ENCODE measurements at places on chromosomes 3 and 15.

GRCh38 chr15:92665100-92665555 lies 9.6 kb upstream of the FAM174B start:
- no peak for DNase-seq

GRCh38 chr15:38438031-38438986 lies 15.6 kb upstream of the FAM98B start:
- no peak for DNase-seq

- no peak for DNase-seq
Measured at GRCh38 chr3:8988791-8989558, 25.7 kb upstream of the RAD18 start.

- no peak for DNase-seq
Measured at GRCh38 chr3:150605998-150606641, 3.0 kb downstream of the SELENOT start.

GRCh38 chr3:184907681-184908649 lies 96.0 kb downstream of the VPS8 start:
- DNase-seq: no peak

GRCh38 chr3:170471149-170471548 lies 52.5 kb downstream of the CLDN11 start:
- no peak for DNase-seq

DNA sequence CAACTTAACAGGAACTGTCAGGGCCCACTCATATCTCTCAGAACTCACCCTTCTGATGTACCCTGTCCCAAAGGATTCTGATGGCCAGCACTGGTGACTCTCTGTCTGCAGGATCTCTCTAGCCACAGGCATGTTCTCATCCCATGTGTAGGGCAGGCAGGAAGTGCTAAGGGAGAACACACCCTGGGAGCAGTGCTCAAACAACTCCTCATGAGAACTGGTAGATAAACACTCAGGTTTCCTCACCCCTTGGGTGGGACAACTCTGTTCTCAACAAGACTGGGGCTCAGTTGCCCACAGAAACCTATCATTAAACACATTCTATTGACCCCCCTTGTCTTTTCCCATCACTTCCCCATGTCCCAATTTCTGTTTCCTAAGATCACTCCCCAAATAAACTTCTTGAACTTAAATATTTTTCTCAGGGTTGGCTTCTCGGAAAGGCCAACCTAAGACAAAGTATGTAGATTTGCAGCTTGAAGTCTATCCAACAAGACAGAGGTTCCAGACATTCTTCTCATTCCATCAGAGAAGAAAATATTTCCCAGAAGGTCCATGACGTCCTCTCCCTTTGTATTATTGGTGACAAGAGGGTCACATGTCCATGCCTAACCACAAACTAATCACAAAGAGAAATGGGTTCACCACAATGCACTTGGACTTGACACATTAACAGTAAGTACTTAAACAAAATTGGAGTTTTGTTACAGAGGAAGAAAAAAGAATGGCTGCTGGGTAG lies 276.6 kb upstream of the GADL1 start:
- DNase-seq: no peak

DNA sequence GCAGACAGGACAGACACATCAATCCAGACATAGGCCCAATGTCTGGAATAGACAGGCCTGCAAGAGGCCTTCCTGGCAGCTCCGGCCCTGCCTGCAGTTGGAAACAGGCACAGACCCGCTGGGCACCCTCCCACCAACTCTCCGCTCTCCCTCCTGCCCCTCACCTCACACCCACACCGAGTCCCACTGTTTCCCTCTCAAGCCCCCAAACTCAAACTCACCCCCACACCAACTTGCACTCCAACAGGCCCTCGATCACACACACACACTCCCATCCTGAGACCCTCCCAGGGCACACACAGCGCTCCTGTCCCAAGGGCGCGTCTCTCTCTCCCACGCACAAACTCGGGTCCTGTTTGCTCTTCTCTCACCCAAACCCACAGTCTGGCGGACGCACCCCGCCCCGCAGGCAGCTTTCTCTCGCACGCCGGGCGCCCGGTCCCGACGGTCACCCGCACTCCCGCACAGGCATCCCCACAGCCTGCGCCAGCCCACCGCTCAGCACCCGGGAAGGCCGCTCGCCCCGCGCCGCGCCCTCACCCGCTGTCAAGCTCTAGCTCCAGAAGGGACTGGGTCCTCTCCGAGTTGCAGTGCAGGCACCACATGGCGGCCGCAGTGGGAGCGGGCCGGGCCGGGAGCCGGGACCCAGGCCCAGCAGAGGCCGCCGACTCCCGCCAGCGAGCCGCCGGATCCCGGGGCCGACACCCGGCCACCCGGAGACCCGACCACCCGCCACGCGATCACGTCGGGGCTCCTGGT lies 106.2 kb downstream of the IQSEC1 start:
- DNase-seq: no peak

DNA sequence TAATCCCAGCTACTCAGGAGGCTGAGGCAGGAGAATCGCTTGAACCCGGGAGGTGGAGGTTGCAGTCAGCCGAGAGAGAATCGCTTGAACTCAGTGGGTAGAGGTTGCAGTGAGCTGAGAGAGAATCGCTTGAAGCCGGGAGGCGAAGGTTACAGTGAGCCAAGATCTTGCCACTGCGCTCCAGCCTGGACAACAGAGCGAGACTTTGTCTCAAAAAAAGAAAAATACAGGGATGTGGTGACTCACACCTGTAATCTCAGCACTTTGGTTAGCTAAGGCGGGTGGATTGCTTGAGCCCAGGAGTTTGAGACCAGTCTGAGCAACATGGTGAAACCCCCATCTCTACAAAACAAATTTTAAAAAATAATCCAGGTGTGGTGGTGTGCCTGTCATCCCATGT lies 26.8 kb downstream of the UBE2E1 start:
- DNase-seq: no peak

DNA sequence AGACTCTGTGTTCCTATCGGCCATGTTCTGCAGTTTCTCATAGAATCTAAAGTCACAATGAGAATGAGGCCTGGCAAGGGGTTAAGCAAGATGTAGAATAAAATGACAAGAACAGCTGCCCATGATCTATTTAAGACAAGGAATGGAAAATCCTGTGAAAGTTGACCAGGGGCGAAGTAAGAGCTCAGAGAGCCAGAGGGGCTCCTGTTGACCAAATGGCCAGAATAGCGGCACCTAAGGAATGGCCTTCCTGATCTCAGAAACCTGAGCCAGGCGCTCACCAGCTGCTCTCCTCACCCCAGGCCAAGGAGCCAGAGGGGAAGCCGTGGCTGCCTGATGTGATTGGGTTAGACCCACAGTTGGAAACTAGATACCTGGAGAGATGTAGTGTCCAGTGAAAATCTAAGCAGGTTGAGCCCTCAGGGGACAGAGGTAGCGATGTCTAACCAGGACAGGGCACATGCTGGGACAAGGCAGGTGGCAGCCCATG lies 106.1 kb upstream of the NDN start:
- no peak for DNase-seq

DNA sequence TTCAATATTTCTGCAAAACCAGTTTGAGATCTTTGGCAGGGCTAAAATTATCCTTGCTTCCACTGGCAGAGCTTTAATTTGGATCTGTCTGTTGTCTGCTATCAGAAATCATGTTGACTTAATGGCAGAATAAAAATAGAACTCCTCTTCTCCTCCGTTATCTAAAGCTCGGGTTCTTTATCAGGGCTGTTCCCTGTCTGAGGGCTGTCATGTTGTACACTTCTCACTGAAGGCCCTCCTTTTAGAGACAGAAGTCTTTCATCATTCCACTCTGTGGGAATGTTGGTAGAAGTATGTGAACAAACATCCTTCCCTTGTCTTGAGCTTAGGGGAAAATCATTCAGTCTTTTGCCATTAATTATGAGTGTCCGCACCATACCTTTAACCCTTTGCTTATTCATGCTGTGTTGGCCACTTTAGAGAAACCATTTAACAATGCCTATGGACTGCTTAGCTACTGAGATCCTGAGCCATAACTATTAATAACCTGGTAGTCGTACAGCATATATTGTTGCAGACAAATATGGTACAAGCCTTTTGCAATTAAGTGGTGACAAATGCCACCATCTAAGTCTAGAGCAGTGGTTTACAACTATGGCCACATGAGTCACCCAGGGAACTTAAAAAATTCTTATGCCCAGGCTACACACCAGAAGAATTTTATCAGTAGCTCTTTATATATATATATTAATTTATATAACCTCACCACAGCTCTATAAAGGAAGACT lies 226.0 kb upstream of the TPM1 start:
- DNase-seq: no peak

- DNase-seq: no peak
Measured at GRCh38 chr3:194572143-194572789, 61.0 kb downstream of the TMEM44 start.

DNA sequence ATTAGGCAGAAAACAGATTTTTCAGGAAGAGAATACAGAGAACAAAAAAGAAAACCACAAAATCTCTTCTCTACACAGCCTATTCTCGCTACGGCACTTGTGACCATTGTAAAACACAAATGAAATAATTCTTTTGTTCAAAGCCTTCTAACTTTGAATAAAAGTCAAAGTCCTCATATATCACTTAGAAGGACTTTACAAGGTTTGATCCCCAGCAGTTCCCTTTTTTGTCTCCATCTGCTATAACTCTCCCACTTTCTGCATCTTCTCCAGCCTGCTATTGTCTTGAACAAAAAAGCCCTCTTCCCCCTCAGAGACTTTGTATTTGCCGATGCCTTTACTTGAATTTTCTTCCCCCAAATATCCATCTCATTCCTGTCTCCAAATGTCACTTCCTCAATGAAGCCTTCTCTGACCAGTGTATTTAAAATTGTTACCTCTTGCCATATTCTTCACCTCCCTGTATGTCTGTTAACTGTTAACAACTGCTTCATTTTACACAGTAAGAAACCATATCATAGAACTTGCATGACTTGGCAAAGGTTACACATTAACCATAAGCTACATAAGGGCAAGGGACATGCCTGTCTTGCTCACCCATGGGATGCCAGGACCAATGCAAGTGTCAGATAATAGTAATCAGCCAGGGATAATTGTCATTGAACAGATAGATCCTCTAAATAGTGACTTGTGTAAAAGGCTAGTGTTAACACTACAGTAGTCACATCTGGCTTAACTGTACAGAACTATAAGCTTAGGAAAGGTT lies 122.4 kb downstream of the CBLB start:
- no peak for DNase-seq

DNA sequence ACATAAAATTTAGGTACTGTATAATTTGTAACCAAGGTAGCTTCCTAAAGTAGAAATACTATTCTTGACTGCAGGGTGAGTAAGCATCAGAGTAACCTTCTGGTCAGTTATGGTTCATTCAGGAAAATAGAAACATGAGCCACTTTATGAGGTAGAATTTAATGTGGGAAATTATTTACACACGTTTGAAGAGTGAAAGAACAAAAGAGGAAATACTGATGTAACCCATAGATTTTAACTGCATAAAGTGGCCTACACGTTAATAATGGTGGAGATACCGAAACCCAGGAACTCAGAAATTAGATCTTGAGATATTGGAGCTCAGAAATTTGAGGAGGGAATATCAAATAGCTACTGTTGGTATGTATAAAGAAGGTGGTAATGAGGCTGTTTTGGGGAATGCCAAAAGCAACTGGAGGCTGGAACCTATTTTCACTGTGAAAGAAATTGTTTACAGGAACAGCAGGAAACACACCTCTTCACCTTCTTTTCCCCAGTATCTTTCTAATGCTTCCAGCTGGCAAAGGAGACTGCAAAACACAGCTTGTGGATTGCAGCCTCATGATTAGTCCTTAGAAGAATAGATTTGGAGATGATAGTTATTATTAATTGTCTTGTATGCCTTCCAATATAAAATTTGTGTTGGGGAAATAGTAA lies 216.1 kb downstream of the DOCK3 start:
- no peak for DNase-seq

Data from cortex of kidney (tissue), 1 donor.